ENCODE measurements at places on chromosomes 2 and 18.
A peak's percentile ranks its signal among the peaks of the same experiment; 100 is the strongest.

DNA sequence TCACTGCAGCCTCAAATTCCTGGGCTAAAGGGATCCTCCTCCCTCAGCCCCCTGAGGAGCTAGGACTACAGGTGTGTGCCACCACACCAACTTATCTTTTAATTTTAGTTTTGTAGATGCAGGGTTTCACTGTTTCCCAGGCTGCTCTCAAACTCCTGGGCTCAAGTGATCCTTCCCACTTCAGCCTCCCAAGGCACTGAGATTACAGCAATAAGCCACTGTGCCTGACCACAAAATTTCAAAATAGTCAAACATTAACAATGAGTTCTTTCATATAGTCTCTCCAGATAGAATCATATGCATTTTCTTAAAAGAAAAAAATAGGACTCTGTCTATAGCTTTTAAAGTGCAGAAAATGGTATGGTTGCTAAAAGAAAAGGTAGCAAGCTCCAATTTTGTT, 24.9 kb upstream of the PID1 start:
- DNase-seq = no peak

GRCh38 chr18:37408676-37409265, 156.8 kb downstream of the CELF4 start:
- no peak for DNase-seq

DNA sequence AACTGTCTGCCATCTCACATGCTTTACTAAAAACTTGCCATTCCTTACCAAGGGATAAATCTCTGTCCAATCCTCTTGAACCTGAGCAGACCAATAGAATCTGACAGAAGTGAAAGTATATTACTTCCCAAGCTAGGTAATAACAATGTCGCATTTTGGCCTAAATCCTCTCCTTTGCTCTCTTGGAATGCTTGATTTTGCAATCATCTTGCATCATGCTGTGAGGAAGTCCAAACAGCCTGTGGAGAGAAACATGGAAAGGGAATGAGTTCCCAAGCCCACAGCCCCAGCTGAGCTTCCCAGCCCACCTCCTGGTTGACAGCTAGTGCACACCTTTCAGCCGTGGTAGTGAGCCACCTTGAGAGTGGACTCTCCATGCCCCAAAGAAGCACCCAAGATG, 540.6 kb downstream of the STK39 start:
- DNase-seq = no peak

GRCh38 chr2:96103761-96104486, 12.4 kb downstream of the ADRA2B start:
- no peak for DNase-seq

GRCh38 chr2:58730764-58731487, 489.8 kb upstream of the FANCL start:
- DNase-seq = no peak

GRCh38 chr2:198597648-198598047, 793.3 kb downstream of the PLCL1 start:
- no peak for DNase-seq

DNA sequence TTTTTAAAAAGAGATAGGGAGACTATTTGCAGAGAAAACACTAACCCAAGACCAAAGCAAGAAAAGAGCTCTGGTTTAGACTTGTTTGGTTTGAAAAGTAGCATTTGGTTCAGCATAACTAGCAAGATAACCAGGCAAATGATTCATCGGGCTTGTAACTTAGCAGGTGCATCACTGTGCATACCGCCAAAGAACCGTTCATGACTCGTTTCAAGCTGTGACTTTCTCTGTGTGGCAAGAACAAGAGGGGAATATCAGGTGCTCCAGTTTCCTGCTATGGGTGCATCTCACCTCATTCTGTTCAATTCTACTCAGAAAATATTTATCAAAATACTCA, 244.9 kb downstream of the ETAA1 start:
- peak; percentile 62 for DNase-seq

GRCh38 chr18:1392046-1392445, 487.4 kb downstream of the ADCYAP1 start:
- no peak for DNase-seq

- no peak for DNase-seq
Measured at GRCh38 chr2:192292478-192292877, 97.7 kb upstream of the TMEFF2 start.

DNA sequence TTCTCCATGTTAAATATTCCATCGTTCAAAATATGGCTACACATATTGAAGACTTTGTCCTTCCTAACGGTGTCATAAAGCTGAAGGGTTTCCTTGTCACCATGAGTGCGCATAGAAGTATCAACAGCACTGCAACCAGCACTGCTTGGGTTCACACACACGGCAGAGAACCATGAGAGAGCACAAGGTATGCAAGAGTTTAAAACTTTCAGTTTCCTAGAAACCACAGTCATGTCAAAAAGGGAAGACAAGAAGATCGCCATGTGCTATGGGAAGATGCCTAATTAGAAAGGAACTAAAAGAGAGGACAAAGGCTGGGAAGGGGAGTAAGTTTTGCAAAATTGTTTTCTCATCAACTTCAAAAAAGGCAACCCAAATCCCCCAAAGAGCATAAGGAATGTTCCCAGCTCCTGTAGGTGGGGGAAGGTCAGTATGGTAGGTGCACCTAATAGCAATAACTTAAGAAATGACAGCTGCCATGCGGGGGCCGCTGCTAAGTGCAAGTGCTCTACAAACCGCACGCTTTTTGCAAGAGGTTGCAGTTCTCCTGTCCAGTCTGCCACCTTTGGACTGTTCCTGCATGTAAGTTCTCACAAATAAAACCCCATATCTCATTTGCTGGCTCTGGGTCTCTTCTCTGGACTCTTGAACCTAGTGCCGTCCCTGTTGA, 136.8 kb downstream of the TMEM163 start:
- DNase-seq = no peak

DNA sequence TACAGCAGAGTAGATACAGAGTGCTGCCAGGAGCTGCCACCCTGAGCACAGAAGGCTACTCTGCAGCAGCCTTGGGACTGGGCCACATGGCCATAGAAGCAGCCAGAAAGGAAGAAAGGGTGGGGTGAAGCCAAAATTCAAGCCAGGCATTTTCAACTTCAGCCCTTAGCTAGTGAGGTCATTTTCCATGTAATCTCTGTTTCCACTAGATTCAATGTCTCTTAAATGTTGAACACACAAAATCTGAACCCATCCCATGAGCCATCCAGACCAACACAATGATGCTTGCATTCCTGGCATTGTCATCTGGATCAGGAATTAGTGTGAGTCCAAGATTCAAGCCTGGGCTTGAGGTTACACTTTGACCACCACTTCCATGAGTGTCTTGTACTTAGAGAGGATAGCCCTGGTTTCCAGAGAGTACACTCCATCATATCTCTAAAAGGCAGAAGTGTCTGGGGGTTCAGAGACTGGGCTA, 243.6 kb downstream of the OSR1 start:
- no peak for DNase-seq

GRCh38 chr2:25804338-25804737, 73.9 kb downstream of the ASXL2 start:
- DNase-seq = no peak

DNA sequence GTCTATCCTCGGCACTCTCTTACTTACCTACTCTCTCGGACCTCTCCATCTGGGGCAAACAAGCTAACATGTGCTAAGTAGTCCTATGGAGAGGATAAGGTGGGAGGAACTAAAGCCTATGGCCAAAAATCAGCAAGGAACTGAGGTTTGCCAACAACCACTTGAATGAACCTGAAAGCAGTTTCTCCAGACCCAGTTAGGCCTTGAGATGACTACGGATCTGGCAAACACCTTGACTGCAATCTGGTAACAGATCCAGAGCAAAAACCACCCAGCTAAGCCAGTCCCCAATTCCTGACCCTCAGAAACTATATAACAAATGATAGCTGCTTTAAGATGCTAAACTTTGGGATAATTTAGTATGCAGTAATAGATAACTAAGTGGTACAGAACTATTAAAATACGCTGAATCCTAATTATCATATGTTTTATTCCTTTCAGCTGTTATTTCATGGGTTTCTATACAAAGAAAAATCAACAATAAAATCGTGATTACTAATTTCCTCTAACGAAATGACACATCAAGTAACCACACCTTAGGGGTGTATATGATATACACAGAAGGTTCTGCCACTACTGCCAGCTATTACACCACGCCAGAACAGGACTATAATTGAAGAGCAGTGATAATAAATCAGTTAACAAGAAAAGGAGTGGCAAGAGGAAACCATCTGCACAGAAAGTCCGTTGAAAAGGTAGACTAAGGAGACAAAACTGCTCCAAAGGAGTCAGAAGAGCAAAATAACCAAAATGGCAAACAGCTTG, 3.2 kb downstream of the FARSB start:
- DNase-seq = no peak

DNA sequence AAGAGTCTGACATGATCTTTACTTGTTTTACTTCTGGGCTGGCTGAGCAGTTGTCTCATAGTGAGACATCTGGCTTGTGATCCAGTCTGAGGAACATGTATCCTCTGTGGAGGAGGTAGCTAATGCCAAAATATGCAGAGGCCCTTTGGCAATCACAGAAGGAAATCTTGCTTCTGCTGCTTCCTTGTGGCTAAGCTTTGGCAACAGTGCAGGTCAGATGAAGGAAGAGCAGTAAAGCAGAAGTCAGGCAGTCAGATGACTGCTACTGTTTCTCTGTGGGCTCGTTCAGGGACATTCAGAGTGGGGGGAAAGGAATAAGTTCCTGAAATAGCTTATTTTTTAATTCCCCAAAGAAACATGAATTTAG, 22.3 kb downstream of the DOK1 start:
- no peak for DNase-seq

GRCh38 chr18:33914399-33914798, 310.3 kb downstream of the NOL4 start:
- DNase-seq = peak; percentile 23

DNA sequence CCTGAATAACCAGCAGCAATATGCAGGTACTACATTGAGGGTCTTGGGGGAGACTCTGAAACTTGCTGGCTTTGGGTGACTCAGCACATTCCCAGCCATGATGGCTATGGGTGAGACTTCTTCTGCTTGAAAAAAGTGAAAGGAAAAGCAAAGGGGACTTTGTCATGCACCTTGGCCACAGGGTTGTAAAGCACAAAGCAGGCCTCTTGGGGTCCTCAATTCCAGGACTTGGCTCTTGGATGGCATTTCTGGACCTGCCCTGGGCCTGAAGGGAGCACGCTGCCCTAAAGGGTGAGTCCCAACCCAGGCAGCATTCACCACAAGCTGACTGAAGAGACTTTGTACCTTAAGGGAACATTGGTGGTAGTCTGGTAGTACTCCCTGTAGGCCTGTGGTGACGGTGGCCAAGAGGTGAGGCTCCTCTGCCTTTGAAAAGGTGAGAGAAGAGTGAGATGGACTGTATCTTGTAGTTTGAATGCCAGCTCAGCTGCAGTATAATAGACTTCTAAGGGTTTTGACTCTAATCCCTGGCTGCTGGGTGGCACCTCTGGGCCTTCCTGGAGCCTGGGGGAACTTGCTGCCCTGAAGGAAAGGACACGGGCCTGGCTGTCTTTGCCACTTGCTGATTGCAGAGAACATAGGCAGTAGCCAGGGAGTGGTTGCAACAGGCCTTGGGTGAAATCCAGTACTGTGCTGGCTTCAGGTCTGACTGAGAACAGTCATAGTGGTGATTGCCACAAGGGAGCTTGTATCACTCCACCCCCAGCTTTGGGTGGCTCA, 36.5 kb upstream of the CYTIP start:
- no peak for DNase-seq

- no peak for DNase-seq
Measured at GRCh38 chr2:125596612-125597011, 1059.3 kb upstream of the GYPC start.

DNA sequence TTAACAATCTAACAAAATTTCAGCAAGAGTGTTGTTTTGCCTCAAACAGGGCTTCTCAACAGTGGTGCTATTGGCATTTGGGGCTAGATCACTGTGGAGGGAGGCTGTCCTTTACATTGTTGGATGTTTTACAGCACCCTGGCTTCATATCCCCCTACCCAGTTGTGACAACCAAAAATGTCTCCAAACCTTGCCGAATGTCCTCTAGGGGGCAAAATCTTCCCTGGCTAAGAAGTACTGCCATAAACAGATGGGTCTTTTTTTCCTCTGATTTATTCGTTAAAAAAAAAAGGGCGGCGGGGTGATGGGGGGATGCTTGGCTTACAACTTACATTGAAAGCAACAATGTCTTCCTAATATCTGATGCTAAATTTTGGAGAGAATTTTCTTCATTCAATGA, 207.6 kb upstream of the CCDC150 start:
- no peak for DNase-seq

DNA sequence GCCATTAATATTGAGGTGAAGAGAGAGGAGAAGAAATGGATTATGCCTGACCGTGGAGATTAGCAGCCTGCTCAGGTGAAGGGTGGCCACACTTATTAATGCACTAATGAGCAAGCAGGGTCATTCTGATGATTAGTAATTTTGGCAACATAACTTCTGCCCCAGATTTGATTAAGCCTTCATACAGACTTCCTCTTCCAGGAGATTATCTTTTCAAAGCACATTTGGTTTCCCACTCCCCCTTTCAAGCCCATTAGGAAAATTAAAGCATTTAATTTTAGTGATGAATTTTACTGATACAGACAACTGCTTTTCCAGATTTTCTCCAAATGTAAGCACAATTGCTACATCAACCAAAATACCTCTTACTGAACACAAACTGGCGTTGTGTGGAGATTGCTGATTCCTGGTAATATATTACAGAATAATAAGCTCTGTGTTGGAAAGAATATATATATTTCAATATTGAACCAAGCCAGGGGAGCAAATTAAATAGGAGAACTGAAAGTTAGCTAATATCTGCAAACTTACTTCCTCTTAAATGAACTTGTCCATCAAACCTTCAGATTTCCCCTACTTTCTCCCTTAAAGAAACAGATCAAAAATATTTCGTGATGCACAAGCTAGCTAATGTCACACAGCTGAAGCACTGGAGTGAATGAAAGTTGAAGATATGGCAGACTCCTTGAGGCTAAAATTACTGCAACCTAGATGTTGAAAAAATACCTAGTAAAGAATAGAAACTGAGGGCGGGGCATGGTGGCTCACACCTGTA, 140.8 kb downstream of the FAM210A start:
- DNase-seq = no peak

DNA sequence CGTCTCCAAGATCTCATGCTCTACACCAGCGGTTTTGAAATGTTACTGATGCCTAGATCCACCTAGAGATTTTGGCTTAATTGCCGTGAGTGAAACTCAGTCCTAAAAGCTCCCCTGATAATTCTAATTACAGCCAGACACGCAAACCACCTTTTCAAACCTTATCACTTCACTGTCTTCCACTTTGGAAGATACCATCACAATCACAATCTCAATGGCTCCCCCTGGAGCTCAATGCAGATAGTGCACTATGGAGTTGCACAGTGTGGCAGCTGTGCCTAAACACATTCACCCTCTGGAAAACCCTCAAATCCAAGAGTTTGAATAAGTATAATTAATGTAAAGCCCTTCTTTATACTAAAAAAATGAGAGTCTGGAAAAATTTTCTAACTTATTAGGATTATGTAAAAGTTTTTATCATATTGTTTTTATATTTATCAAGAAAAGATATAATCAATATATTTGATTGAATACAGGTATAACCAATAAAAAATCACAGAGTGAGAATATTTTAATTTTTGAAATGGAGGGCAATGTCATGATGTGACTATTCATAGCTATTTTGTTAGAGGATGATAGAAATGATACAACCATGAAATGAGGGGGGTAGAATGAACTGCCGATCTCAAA, 102.9 kb upstream of the SLC8A1 start:
- peak; percentile 59 for DNase-seq

Data from A172 (cell line).